ENCODE measurements at places on chromosomes 7 and 10.

DNA sequence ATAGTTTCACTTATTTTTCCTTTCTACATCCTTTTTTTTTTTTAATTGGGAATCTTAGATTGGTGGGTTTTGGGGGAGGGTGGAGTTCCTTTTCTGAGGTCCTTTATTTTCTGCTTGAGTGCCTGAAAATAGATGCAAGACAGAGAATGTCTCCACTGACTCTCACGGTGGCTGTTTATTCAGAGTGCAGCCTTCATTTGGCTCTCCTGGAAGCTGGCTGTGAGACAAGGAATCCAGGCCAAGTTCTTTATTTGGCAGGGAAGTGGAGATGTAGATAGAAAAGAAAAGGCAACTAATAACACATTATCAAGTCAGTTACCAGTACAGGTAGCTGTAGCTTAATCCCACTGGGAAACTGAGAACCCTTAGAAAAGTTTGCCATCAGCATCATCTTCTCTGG lies 118.6 kb downstream of the CNTNAP2 start:
- DNase-seq, result no peak

DNA sequence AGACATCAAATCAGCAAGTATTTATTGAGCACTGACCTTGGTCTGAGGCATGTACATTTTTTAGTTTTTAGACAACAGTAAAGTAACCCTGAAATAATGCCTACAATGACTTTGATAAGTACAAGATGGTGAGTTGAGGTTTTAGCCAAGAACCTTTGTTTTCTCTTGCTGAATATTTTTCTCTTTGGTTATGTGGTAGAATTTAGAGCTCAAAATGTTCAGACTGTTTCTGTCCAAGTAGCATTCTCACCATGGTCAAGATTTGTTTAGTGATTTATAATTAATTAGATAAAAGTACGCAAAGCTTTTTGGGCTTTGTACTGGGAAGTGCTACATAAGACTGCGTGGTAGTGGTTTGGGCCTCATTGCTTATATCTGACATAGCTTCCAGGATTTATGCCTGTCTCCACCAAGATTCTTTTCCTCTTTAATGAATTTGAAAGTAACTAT lies 102.4 kb downstream of the KAT6B start:
- DNase-seq, result no peak

GRCh38 chr10:95850791-95851190 lies 57.0 kb upstream of the CC2D2B start:
- DNase-seq, result no peak

GRCh38 chr10:86079088-86079487 lies 287.5 kb downstream of the GRID1 start:
- no peak for DNase-seq

DNA sequence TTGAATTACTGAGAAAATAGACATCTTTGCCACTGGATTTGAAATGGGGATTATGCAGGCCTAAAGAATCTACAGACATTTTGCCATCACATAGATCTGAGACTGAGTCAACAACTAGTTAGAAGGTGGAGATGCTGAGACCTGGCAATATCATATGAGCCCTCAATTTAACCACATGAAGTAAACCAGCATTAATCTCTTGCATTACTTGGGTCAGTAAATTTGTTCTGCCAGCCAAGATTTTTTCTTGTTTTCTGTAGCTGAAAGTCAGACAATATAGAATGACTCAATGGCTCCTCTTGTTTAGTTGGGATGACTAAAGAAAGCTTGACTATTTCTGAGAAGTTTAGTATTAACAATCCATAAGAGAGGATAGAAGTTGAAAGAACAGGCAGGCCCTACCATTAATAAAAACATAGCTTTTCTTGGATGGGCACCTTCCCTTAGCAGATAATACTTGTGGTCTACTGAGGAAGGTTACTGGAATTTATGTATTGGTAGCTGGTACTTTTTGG lies 396.7 kb upstream of the SORCS1 start:
- no peak for DNase-seq

- peak; percentile 16 for DNase-seq
Observed at GRCh38 chr7:92135052-92135889, 994 bp upstream of the CYP51A1 start.

DNA sequence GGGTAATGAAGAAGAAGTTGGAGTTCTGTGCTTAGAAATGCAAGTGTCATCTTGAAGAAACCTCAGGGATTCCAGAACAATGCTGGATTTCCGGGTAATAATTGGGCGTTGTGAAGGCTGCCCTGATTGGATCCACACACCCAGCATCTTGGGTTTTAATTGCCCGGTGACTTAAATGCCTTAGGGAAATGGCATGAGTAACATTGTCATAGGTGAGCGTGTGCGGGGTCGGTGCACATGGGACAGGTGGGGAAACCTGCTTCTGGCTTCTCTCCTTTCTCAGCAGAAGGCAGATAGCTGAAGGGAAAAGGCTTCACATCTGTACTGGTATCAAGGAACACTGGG lies 15.2 kb upstream of the CAMK1D start:
- no peak for DNase-seq

- no peak for DNase-seq
Observed at GRCh38 chr7:87715545-87715944, 87.3 kb downstream of the RUNDC3B start.

DNA sequence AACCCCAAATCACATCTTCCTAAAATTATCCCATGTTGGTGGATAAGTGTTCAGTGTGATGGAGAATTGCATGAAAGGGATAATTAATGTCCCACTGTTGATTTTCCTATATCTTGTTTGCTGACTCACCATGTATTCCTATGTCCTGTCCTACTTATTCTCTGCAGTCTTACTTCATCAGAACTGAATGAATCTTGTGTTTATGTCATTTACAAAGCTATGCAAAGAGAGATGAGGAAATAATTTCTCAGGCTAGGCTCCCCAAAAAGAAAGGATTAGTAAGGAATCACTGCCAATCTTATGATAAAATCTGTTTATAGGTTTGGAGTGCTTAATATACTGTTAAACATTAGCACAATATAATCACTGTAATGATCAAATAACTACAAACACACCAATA lies 360.8 kb downstream of the CRPPA start:
- no peak for DNase-seq

GRCh38 chr7:27194686-27195379 lies 5.1 kb downstream of the HOXA13 start:
- no peak for DNase-seq

DNA sequence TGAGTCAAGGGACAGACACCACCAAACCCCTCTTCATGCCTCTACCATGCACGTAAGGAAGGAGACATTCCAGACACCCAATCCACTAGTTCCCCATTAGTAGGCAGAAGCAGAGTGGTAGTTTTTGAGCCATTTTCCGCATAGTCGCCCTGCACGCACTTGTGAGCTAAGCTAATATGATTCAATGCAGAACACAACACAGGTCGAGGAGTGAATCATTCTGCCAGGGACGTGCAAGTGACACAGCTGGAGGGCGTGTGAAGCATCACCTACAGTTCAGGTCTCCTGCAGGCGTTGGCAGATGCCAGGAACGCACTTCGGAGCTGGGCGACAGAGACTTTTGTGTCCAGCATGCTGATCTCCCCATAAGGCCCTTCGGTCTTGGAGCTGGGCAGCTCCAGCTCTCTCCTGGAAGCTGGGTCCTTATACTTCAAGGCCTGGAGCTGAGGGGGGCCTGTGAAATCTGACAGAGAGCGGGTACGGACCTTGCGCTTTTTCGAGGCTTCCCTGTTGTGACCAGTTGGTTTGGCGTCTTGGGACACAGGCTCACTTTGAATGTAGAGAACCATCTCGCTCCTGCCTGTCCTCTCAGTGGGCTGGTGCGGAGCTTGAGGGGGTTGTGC lies 102.4 kb downstream of the SVIL start:
- no peak for DNase-seq

DNA sequence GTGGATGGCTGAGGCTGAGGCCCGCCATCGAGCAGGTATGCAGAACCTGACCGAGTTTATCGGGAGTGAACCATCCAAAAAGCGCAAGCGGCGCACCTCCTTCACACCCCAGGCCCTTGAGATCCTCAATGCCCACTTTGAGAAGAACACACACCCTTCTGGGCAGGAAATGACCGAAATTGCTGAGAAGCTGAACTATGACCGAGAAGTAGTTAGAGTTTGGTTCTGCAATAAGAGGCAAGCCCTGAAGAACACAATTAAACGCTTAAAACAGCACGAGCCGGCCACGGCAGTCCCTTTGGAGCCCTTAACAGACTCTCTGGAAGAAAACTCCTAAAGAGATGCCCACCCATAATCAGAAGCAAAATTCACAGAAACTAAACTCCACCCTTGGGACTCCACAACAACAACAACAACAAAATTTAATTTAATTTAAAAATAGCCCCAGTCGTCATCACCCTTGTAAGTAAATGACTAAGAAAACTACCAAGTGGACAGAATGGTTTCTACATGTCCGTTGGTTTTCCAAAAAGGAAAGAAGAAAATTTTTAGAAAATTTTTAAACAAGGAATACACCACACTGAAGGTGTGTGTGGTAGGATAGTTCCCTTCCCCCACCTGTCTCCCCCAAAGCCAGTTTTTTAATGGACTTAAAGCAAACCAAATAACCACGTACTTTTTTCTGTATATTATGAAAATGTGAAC lies 101.7 kb upstream of the YAE1 start:
- no peak for DNase-seq

DNA sequence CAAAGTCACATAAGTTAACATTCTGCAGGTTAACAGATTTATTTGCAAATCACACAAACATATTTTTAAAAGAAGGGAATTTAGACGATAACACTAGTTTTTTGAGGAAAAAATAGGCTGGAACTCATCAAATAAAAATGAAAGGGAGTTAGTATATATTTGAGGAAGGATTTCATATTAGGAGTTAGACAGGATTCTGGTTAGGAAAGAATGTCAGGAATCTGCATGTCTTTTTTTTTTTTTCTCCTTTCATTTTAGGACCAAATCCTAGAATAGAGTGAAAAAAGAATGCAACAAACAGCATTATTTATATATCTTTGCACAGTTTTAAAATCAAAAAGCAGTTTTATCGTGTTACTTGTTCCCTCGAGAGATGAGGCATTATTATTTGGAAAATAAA lies 8.9 kb upstream of the TRDMT1 start:
- no peak for DNase-seq

DNA sequence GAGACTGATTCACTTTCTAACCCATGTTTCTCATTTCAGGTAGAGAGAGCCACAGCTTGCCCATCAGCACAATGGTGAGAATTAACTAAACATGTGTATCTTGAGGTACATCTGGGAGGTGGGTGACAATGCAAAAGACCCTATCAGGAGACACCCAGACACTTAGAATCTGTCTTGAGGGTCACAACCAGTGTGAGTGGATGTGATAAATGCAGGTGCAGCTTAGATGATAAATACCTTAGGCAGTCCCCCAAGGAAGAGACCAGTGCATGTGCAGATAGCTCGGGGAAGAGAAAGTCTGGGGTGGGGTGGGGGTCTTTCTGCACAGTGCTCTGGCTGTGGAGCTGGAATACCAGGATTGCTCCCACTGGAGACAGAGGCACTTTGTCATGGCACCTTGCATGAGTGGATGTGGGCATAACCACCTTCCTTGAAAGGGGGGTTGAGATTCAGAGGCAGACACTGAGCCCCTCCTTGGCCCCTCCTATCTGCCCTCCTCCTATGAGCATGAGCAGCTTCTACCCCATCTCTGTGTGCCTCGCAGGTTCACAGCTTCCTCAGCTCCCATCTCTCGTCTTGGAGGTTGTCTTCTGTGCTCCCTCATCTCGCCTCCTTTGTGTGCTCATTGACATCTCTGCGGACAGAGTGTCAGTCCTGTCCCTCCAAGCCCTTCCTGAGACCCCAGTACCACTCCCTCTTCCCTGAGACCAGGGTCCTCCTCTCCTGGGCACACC lies 349.8 kb downstream of the TCERG1L start:
- no peak for DNase-seq

- DNase-seq, result no peak
Observed at GRCh38 chr7:74297516-74298233, 8.5 kb downstream of the CLIP2 start.

DNA sequence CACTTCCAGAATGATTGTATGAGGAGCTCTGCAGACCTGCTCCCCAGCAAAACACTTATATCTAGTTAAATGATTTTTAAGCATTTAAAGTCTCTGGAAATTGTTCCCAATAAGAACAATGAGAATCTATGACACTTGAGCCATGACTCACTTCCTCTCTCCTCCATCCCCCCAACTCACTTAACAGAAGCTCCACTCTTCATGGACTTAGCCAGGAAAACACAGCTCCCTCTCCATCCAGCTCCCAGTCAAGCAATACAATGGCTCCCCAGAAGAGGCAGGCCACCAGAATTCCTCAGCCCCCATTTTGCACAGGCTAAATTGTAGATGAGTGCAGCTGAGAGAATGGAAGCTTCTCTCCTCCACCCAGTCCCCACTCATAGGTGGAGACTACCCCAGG lies 27.0 kb downstream of the AOC1 start:
- DNase-seq, result peak; percentile 80

DNA sequence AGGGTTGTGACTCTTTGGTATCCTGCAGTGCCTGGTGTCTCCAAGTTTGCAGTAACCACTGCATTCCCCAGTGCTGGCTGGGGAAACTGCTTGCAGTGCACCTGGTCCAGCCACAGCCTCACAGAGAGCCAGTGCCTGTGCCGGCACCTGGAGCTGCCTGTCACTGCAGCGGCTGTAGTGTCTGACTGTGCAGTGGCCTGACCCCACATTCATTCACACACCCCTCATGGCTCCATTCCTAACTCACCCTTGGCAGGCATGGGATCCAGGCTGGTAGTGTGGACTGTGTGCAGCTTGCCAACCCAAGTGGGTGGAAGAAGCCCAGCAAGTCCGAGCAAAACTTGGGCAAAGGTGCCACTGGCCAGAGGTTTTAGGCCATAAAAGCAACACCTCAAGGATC lies 3.7 kb upstream of the CYP3A43 start:
- no peak for DNase-seq

DNA sequence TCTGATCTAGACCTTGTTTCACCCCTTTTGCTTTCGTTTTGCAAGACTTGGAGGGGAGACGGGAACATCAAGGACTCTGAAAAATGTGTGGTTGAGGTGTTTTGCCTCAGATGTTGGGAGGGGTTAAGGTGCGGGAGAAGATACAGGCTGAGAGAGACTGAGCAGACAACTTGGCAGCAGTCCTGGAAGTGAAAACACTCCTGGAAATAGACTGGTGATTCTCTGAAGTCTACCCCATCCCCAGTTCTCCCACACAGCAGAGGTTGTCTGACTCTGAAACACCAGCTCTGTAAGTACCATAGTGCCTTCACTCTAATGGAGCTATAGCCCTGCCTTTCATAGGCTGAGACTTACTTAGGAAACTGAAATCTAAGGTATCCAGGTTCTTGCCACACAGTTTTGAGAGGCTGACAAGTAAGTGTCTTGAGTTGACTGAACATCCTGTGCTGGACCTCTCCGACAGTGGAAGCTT lies 152.5 kb downstream of the PPP1R9A start:
- no peak for DNase-seq

GRCh38 chr10:125035136-125035535 lies 93.2 kb downstream of the ZRANB1 start:
- no peak for DNase-seq

GRCh38 chr7:151876899-151877777 lies at the start of gene PRKAG2:
Gene PRKAG2, minus strand, starts transcription at chr7:151877115. Its CDS starts 495 bp downstream, at chr7:151876620.
- no peak for DNase-seq

DNA sequence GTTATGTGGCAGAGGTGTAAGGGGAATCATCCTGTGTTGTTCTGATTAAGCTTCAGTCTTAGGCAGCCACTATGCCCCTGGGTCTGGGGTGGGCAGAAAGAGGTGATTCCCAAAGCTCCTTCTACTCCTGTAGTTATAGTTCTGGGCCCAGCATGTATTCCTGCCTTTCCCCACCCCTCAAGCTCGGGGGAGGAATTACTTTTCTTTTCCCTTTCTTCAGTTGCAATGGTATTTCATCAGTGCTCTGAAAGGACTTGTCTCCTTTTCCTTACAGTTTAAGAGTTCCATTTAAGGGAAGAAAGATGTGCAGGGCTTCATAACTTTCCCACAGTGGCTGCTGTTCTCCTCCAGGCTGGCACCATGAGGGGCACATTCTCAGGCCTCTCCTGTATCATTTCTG lies 94.2 kb downstream of the MTPAP start:
- no peak for DNase-seq
